Temporal lobe (tissue), 4 donors: ENCODE measurements at places on chromosomes 13 and 19. TPM values are rescaled to one million over a fixed set of nuclear protein-coding genes. Genes with fewer than 3 reads are reported as not detected.

The KLK4 gene
- not detected for total RNA-seq

The NANOS3 gene
- 3.0 TPM for total RNA-seq

The CD79A gene
- not detected for total RNA-seq

The ZNF888 gene
- total RNA-seq: 3.0 TPM
